ENCODE measurements at places on chromosomes 1 and 21. TPM values are rescaled to one million over a fixed set of nuclear protein-coding genes. Genes with fewer than 3 reads are reported as not detected.

The BTG2 gene
- total RNA-seq, result 73.7 TPM

The BCAR3 gene
- total RNA-seq, result 23.5 TPM

DNA sequence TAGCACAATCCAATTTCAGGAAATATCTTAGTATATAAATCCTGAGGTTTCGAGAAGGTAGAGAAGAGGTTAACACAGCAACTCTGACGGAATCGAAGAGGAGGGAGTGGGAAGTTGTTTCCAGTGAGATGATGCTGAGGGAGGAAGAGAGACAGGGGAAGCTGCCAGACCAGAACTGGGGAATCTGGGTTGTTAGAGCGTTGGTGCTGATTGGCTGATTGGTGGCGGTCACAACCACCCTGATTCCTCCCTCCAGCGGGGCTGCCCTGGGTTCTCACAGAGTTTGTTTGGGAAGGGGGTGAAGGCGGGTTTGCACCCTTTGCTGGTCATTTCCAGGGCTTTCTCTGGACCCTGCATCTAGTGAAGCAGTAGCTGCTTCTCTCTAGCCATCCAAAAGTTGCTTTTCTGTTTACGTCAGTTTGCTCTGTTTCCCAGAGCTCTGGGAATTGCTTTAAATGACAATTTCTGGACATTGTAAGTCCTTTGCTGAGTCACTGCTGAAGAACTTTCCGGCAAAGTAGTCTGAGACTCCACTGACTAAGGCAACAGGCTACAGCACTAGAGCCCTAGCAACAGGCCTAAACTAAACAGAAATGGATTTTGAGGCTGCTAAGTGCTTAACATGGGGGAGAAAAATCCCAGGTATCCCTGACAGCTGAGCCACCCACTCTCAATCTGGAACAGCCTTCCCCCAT is 90.1 kb downstream of the TENT5C start:
- DNase-seq, result no peak

DNA sequence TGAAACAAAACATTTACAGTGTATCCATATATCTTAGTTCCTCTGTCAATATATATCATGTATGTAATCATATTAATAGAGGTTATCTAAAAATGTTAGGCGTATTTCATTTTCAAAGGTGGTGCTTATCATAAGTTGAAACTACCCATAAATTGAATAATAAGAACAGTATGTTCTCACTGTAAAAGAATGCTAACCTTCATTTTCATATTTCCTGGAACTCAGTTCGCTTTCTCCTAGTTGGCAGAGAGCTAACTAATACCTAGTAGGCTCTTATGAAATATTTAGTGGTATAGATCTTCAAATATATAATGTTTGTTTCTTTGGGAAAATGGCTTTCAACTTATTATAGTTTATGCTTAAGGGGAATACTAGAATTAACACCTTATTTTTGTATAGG is 118.4 kb downstream of the DISP1 start:
- DNase-seq, result no peak

DNA sequence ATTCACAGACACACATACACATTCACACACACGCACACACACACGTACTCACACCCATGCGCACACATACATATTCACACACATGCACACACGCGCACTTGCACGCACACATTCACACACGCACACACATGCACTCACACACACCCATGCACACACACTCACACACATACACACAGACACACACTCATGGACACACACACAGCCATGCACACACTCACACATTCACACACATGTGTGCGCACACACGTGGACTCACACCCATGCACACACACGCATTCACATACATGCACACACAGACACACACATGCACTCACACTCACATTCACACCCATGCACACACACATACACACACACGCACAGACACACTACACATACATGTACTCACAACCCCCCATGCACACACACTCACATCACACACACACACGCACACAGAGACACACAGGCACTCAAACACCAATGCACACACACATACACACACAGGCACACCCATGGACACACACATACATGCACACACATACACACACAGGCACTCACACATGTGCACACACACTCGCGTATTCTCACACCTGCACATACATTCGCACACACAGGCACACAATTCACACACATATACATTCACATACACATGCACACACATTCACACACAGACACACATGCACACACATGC is 589.1 kb downstream of the PTPRU start:
- DNase-seq, result no peak

- DNase-seq, result no peak
Measured at GRCh38 chr21:37159053-37159776, 86.2 kb downstream of the TTC3 start.

DNA sequence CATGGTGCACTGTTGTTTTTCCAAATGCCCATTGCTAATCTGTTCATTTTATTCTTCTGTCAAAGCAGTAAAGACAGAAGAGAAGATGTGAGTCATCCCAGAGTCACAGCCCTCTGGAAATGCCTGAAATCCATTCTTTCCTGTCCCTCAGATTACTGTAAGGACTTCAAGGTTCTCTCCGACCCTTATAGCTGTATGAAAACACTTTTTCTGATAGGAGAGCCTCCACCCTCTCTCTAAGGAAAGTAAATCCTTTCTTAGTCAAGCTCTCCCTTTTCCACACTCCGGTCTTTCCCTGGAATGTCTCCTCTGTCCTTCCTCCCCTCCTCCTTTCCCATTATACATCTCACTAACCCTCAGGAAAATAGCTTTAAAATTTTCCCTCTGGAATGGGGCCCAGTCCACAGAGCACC is 3.5 kb upstream of the PRDX6 start:
- no peak for DNase-seq

DNA sequence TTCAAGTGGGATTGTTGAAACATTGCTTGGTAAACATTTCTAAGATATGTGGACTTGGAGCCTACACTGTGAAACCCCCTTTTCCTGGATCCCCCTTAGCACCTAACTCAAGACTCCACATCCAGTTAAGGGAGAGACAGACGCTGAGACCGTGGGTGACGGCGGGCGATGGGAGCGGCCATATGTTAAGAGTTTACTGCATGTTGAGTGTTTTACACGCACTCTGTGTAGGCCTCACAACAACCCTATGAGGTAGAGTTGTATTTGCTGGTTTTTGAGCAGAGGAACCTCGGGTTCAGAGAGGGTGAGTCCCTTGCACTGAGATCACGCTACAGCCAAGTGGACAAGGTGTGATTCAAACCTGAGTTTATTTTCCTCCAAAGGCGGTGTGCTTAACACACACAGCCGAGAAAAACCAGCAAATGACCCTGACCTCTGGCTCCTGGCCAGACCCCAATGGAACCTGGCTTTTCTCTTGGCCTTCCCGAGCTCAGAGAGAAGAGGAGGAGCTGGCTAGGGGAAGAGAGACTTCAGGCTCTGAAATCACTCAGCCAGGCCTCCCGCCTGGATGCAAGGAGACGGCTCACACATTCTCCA is 46.9 kb upstream of the GOLT1A start:
- no peak for DNase-seq

- DNase-seq, result no peak
Measured at GRCh38 chr1:200147742-200148141, 120.2 kb downstream of the NR5A2 start.

- DNase-seq, result no peak
Measured at GRCh38 chr1:154344977-154345837, 19.9 kb downstream of the ATP8B2 start.
